ENCODE measurements at places on chromosomes 7 and 10. TPM values are rescaled to one million over a fixed set of nuclear protein-coding genes. Genes with fewer than 3 reads are reported as not detected.

Gene CTTNBP2
- total RNA-seq, result 17.6 TPM

Gene CACNA2D1
- total RNA-seq, result 28.1 TPM

Gene BTBD16
- 0.99 TPM for total RNA-seq

DNA sequence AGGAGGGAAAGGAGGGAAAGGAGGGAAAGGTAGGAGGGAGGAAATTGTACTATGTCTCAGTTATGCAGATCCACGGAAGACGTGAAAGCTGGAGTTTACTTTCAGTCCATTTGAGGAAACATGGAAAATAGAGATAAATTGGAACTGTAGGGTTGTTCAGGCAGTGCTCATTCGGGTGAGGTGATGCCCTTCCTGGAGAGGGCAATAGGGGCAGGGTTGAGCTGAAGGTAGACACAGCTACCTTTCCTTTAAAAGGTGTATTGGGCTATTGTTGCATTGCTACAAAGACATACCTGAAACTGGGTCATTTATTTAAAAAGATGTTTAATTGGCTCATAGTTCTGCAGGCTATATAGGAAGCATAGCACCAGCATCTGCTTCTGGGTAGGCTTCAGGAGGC, 116.9 kb upstream of the PLXDC2 start:
- DNase-seq, result no peak

Gene SPDYE11
- 0.10 TPM for total RNA-seq

Gene DOCK4
- total RNA-seq, result 95.0 TPM

DNA sequence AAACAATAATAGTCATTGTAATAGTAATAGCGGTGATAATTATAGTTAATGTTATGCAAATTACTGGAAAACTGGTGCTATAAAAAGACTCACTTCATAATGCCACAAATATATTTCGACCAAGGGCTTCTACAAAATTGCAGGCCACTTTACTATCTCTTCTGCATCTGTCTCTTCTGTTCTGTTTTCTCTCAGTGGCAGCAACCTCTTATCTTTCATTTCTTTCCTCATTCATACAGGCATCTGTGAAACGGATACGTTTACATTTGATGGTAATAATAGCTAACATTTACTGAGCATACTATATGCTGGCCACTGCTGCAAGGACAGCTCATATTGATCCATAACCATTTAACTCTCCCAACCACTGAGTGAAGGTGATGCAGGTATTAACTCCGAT, 537.4 kb upstream of the PFKP start:
- DNase-seq, result no peak

Gene MRLN
- total RNA-seq, result 1.6 TPM

- DNase-seq, result no peak
Observed at GRCh38 chr7:148489678-148490077, 100.9 kb upstream of the C7orf33 start.

DNA sequence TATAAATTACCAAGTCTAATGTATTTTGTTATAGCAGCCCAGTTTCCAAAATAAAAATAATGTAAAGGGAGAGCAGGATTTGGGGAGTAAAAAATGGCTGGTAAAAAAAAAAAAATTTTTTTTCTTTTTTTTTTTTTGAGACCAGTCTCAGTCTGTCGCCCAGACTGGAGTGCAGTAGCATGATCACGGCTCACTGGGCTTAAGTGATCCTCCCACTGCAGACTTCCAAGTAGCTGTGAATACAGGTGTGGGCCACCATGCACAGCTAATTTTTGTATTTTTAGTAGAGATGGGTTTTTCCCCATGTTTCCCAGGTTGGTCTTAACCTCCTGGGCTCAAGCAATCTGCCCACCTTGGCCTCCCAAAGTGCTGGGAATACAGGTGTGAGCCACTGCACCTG, 4.8 kb upstream of the LSM8 start:
- DNase-seq, result no peak
